Hematopoietic multipotent progenitor cell treated with erythropoietin and hydrocortisone succinate and interleukin-3 and kit ligand, for 8 days (in vitro differentiated cells): ENCODE measurements at places on chromosomes 13 and 19.
A peak's percentile ranks its signal among the peaks of the same experiment; 100 is the strongest.

GRCh38 chr13:42345367-42345766 is 73.4 kb downstream of the AKAP11 start:
- no peak for DNase-seq

- DNase-seq, result peak; percentile 50
These were observed 666 bp downstream of the SAMD1 start for GRCh38 chr19:14089662-14090508.

DNA sequence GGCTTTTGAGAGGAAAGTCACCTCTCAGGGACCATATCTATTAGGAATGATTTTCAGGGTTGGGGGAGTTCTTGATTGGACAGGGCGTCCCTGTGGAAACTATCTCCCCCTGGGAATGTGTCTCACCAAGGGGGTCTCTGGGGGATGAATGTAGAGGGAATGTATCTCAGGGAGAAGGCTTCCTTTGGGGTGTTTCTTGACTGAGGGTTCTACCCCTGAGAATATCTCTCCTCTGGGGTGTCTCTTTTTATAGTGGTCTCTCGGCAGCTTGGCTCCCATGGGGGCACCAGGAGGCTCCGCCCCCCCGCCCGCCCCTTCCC is 1.0 kb downstream of the RTBDN start:
- no peak for DNase-seq

- no peak for DNase-seq
These were observed 1726.0 kb downstream of the EFNB2 start for GRCh38 chr13:104809483-104809882.

- DNase-seq, result no peak
These were observed 143.8 kb upstream of the GJB6 start for GRCh38 chr13:20375871-20376270.

- DNase-seq, result no peak
These were observed 201.3 kb upstream of the SLITRK6 start for GRCh38 chr13:86000546-86000945.

DNA sequence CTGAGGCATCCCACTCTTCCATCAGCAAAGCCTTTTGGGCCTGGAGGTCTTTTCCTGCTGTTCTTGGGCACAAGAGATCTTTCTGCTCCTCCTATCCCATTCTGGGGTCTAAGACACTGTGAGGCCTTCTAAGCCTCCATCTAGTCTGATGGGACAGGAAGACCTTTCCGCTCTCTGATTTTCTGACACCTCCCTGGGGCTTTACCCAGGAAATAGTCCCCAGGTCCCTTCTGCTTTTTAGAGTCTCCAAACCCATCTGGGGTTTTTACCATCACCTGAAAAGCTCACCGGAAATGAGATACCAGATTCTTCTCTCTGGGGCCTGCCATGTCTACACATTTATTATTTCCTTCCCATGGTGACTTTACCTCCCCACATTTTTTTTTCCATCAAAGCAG is 21.1 kb downstream of the CLEC17A start:
- DNase-seq, result no peak

DNA sequence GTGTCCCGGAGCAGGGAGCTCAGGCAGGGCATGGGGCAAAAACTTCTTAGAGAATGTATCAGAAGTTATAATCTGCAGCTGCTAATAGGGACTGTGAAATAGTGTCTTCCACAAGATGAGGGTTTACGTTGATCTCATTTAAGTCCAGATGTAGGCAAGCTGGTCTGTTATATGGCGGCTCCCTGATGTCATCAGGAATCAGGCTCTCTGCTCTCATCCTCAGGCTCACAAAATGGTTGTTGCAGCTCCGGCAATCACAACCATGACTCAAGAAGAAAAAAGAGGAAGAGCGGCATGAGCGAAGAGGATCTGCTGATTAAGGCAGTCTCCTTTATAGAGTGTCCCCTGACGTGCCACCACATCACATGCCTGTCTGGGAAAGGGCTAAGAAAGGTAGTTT is 191.3 kb downstream of the KLF5 start:
- DNase-seq, result no peak

DNA sequence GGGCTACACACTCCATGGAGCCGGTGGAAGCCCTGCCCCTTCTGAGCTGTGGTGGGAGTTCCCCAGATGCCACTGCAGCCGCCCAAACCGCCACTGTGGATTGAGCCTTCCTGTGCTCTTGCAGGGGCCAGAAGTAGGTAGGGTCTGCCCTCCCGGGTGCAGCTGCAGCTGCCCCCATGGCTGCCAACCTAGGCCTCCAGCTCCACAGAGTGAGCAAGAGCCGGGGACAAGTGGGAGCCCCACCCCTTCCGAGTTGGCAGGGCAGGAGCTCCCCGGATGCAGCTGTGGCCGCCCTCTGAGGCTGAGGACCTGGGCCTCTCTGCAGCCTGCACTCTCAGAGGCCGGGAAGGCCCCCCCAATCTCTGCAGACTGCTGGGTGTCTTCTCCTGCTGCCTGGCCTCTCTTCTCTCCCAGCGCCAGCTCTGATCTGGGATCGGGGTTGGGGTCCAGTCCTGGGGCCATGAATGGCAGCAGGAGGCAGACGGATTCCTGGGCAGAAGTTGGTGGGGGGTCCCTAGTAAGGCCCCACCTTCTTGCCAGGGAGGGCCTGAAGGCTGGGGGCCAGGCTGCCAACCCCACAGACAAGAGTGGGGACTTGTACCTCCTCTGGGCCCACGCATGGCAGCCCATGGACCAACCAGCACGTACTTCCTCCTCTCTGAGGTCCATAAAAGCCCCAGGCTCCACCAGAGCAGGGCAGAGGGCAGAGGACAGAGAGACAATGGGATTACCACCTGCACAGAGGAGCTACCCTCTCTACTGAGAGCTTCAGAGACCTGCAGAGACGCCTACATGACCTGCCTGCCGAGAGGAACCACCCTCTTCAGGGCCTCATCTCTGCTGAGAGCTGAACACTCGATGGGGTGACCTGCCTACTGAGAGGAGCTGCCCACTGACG is 28.9 kb downstream of the AP2S1 start:
- peak; percentile 33 for DNase-seq

- DNase-seq, result no peak
These were observed 1191.1 kb upstream of the MIR17HG start for GRCh38 chr13:90156390-90156789.

GRCh38 chr19:51796195-51796679 is 1.3 kb downstream of the FPR3 start:
- DNase-seq, result peak; percentile 72

- DNase-seq, result no peak
These were observed 180.4 kb downstream of the DNAJC15 start for GRCh38 chr13:43203781-43204180.

- no peak for DNase-seq
These were observed 22.8 kb upstream of the ERVV-1 start for GRCh38 chr19:52990759-52991418.

DNA sequence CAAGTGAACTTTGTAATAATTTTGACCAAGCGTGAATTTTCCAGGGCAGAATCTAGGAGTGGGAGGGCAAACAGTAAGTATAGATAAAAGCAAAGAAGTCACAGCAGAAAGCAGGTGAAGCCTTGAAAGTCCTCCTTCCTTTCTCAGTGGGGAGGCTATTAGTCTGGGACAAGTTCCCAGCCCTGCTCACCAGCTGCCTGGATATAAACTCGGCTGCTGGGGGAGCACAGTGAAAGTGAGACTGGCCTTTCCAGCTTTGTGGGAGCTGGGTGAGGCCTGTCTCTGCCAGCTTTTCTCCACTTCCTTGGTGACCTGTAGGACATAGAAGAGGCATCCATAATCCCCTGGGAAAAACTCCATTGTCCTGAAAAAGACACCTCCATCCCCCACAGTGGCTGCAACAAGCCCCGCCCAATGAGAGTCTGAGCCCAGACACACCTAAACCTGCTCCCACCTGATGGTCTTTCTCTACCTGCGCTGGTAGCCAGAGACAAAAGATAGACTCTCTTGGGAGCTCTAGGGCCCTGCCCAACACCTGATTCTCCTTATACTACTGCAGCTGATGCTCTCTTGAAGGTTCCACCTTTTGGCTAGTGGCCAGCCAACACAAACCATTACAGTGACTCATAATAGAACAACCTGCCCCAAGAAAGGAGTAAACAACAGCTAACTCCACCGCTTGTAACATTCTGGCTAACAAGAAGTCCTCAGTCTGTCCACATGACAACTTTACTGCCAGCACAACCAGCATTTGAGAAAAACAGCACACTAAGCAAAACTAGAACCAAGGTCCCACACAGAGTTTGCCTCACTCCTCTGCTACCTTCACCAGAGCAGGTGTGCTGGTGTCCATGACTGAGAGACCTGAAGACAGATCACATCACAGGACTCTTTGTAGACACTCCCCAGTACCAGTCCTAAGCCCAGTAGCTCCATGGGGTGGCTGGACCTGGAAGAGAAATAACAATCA is 252.2 kb upstream of the SLITRK6 start:
- no peak for DNase-seq

- peak; percentile 27 for DNase-seq
These were observed 5.3 kb downstream of the DENND1C start for GRCh38 chr19:6476155-6476895.

GRCh38 chr19:56133858-56134653 is 7.0 kb upstream of the ZNF444 start:
- peak; percentile 56 for DNase-seq

DNA sequence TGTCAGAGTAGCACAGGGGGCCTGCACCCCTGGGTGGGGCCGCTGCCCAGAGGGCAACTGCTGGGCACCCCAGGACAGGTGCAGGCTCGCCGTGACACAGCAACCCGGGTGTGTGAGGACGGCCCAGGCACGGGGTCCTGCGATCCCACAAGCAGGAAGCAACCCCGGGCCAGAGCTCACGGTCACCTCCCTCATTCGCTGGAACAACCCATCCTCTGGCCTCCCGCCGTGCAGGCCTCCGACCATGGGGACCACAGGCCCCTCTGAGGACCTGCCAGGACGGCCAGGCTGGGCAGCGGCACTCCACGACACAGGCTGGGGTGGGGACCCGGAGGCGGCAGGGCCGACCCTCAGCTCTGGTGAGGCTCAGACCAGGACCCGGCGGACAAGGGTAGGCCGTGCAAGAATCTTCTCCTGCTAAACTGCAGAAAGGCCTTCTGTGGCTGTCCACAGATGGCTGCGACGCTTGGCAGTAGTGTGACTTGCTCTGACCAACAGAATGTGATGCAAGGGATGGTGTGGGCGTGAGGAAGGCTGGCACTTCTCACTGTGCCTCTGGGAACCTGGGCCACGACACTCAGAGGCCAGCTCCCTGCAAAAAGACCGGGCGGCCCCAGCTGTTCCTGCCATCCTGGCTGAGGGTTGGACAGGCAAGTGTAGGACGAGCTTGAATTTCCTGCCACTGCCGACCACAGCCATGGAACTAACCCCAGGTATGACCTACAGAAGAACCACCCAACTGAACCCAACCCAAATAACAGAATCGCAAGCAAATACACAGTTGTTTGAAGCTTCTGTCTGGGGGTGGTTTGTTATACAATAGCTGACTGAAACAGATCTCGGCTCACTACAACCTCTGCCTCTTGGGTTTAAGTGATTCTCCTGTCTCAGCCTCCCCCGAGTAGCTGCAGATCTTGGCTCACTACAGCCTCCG is 26.5 kb downstream of the PIP5K1C start:
- no peak for DNase-seq

GRCh38 chr13:108342369-108343289 is 73.1 kb downstream of the TNFSF13B start:
- peak; percentile 45 for DNase-seq

DNA sequence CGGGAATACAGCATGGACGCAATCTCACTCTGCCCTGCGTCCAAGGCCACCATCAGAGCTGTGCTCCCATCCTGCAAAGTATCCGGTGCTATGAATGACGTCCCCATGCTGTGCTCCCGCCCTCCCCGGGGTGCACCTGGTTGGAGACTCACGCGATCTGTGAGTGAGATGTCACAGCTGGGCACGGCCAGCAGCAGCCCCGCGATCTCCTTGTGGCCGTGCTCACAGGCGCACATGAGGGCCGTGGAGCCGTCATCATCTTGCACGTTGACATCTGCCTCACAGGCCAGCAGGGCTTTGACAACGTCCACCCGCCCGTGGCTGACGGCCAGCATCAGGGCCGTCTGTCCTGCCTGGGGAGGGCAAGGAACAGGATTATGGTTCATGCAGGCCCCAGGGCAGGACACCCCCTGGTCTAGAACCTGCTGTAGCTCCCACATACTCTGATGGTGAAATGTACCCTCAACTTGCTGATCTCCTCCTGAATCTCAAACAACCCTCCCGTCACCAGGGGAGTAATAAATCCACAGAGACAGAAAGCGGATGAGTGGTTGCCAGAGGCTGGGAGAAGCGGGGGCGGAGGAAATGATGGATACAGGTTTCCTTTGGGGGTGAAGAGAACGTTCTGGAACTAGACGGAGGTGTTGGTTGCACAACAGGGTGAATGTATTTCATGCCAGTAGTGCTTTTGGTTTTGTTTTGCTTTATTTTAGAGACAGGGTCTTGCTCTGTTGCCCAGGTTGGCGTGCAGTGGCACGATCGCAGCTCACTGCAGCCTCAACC is 14.5 kb upstream of the SPC24 start:
- no peak for DNase-seq

- peak; percentile 32 for DNase-seq
These were observed 4.3 kb downstream of the DOT1L start for GRCh38 chr19:2167896-2168618.

DNA sequence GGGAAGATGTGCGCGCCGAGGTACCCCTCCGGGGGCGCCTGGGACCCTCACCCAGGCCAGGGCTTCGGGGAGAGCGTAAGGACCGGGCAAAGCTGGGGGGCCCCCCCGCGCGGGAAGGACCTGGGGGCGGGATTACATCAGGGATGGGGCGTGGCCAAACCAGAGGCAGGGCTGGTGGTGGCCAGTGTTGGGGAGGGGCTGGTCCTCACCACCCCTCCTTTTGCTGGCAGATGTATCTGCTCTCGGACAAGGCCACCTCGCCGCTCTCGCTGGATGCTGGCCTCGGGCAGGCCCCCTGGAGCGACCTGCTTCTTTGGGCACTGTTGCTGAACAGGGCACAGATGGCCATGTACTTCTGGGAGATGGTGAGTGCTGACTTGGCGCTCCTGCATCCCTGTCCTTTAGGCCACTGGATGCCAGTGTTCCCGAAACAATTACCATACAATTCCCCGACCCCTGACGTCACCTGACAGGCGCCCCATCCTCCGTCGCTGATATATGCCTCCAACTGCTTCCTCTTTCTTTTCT is 25.3 kb downstream of the TRPM4 start:
- DNase-seq, result no peak

DNA sequence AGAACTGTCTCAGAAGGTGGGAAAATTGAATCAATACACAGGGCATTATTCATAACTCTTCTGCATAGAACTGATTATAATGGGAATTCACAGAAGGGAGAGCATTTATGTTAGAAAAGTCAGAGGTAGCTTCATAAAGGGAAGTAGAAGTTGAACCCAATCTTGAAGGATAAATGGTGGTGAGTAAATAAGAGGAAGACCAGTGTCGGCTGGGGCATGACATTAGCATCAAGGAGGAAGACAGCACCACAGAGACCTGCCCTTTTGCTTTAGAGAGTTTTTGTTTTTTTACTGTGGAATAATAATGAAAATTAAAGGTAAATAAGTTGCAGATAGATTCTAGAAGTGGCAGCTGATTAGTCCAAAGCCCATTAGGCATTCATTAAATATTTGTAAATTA is 21.9 kb downstream of the CDC16 start:
- DNase-seq, result no peak

DNA sequence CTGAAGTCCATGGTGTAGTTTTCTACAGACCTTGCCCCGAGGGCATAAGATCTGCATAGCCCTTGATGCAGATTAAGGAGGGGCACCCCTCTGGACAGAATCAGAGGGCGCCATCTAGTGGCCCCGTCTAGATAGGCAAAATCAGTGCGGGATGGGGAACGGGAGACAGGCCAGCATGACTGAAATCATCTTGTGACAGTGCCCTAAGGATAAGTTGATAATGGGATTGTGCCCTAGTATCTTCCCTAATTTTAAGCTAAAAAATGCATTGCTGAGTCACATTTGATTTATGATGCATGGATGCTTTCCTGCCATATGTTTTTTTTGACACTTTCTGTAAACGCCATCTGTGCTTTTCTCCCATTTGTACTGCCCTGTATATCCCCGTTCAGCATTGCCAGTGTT is 19.0 kb upstream of the GPI start:
- DNase-seq, result peak; percentile 70
